ENCODE measurements at places on chromosomes 16 and 17. TPM values are rescaled to one million over a fixed set of nuclear protein-coding genes. Genes with fewer than 3 reads are reported as not detected.

Gene FUS
- 752 TPM for total RNA-seq

Gene SMPD3
- total RNA-seq: 0.76 TPM

Gene KRT9
- not detected for total RNA-seq

DNA sequence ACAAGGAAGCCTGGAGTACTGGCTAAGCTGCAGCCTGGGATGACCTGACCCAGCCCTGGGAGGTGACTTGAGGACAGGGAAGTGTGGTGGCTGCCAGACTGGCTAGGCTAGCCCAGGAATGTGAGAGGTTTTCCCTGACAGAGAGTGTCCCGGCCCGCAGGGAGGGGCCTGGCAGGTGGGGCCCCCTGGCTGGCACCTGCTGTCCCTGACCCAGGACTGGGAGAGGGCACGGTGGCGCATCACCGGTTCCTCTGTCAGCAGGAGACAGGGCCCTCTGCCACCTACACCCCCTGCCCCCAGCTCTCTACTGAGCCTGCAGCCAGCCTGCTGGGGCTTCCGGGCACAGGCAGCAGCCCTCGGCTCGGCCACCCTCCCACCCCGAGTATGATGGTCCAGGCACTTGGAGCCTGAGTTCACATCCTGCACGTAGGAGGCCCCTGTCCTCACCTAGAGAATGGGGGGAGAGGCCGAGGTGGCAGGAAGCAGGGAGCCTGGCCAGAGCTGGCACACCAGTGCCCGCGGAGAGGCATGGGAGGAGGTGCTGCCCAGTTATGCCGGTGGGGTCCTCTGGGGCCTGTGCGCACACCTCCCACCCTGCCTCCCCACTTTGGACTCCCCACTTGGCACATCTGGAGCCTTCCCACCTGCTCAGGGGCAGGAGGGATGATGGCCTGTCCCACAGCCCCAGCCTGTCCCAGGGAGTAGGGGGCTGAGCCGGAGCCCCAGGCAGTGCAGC, 528 bp downstream of the PRSS27 start:
- DNase-seq: no peak
